Testis (tissue), 5 donors: ENCODE measurements at places on chromosomes 1 and 21. TPM values are rescaled to one million over a fixed set of nuclear protein-coding genes. Genes with fewer than 3 reads are reported as not detected.

GRCh38 chr1:116371752-116372151 lies 1.3 kb upstream of the ATP1A1 start:
- DNase-seq: no peak

GRCh38 chr21:42079008-42079938 lies 8.2 kb downstream of the UMODL1 start:
- no peak for DNase-seq

Gene SMAP2
- 27.1 TPM for total RNA-seq

Gene FOXD2
- total RNA-seq: 1.3 TPM

DNA sequence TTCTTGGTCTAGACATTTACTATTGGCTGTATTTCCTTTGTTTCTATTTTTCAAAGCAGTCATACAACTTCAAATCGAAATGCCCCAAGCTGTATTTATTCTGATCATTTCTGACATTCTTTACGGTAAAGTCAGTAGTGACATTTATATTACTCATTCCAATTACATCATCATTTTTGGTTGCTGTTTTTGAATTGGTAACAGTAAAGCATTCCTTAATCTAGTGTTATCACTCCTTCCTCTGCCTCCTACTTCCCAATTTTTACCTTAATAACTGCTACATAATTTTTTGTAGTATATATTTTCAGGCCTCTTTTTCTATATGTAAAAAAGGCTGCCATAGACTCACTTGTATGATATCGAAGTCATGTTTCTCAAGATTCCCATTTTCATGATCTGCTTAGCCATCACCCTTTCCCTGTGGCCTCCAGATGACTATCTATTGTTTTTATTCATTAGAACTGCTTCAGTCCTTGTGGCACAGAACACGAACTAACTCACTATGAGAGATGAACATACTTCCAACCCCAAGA lies 167.2 kb downstream of the RUNX1 start:
- no peak for DNase-seq
